ENCODE measurements at places on chromosomes 1 and 21.

DNA sequence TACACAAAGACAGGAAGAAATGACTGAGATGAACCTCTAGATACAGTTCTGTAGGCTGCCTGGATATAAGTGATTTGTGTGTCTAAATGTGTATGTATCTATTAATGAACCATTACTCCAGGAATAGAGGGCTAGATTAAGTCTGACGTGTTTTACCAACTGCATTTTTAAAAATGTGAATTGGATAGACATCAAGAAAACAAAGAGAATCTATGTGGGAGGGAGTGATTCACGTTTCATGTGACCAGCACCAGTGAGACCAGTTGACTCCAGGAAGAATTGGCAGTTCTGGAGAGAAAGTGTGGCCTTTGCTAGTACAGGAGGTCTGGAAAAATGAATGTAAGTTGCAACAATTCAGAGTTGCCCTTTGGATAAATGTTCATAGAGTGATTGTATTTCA lies 53.4 kb upstream of the RGS21 start:
- DNase-seq, result no peak

DNA sequence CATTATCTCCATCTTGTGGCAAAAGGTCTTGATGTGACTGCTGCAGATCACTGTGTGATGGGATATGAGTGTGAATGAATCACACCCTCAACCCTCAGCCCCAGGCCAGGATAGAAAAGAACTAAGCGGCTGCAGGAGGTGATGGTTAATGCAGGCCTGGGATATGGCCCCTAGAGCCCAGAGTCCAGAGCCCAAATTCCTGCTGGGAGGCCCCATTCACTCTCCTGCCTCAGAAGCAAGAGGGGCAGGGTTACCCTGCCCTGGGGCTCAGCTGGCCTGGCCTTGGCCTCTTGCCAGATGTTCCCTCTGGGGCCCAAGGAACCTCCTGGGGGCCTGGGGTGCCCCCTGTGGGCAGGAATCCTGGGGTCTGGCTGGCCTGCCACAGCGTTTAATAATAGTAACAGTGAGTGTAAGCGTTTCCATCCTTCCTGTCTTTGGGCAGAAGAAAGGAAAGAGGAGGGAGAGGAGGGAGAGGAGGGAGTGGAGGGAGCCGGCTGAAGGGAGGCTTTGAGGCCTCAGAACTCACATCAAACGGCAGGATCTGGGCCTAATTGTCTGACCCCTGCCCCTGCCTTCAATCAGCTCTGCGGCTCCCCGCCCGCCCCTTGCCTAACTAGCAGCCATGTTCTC lies 26.2 kb downstream of the DMAP1 start:
- no peak for DNase-seq

GRCh38 chr1:56363007-56363770 lies 216.2 kb downstream of the PLPP3 start:
- no peak for DNase-seq

DNA sequence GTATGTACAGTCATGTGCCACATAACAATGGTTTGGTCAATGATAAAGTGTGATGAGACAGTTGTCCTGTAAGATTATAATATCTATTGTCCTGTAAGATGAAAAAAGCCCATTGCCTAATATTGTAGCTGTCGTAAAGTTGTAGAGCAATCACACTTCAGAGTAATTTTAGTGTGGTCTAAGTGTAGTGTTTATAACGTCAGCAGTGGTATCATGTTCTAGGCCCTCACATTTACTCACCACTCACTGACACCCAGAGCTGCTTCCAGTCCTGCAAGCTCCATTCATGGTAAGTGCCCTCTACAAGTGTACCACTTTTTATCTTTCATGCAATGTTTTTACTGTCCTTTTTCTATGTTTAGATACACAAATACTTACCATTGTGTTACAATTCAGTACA lies 259.9 kb upstream of the RAB4A start:
- no peak for DNase-seq

DNA sequence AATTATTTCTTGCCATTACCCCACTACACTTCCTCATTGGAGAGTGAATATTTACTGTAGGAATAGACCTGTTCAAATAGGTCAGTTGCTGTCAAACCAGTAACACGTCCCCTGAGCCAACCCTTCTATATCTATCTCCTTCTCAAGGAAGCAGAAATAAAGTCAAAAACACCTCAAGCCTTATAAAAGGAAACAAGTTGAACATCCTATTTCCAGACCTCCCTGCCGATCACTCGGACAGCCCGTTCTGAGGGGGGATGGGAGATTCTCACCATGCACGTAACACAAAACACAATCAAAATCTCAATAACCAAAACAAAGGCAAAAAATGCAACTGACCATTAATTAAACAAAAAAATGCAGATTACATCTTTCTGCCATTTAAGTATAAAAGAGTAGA lies 121.5 kb upstream of the KRTAP19-8 start:
- no peak for DNase-seq

DNA sequence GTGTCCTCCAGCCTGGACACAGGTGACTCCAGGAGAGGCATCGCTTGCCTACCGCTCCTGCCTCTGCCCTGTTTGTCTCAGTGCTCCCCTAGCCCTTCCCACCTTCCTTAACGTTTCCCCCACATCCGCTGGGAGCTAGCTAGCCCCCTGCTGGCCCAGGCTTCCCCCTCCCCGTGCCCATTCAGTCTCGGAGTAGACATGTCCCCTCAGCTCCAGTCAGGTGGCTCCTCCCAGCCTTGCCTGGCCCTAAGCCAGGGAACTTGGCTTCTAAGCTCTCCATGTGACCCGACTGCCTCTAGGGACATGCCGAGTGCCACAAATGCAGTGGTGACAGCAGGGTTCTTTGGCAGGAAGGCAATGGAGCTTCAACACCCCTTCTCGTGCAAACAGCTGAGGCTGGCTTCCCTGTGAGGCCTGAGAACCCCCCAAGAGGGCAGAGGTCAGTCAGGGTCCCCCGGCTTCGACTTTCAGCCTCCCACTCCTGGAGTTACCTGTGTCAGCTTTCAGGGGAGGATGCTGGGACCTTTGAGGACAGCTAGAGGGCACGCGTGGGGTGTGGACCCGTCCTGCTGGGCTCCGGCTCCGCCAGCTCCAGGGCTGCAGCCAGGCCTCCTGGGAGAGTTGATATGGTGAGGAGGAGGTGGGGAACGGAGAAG lies 16.2 kb downstream of the DRAXIN start:
- peak; percentile 97 for DNase-seq

DNA sequence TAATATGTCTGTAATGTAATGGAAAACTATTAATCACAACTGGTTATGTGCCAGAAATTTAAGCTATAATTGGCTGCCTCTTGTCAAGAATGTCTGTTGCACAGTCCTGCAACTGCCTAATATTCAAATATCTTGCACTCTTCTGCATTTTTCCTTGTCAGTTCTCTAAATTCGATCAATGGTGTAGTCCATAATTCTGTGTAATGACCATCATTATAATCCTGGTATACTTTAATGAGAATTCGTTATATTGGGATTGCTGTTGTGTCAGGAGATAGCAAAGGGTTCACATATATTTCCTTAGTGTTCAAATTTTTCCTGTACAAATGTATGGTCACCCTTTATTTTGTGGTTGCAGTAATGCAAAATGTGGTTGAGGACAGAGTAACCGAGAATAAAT lies 4.8 kb downstream of the NTNG1 start:
- DNase-seq, result peak; percentile 45

DNA sequence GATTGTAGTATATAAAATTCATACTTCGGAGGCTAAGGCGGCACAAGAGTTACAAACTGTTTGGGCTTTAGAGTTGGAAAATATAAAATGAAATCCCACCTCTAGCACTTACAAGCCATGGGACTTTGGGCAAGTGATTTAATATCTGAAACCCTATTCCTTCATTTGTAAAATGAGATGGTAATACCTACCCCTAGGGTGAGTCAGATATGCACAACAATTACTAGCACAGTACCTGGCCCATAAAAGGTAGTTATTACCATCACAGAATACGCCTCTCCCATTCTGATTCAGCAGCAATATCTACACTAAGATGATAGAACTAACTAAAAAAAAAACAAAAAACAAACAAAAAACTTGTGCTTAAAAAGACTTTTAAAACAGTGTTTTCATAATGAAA lies 3.5 kb downstream of the KLHL12 start:
- no peak for DNase-seq

DNA sequence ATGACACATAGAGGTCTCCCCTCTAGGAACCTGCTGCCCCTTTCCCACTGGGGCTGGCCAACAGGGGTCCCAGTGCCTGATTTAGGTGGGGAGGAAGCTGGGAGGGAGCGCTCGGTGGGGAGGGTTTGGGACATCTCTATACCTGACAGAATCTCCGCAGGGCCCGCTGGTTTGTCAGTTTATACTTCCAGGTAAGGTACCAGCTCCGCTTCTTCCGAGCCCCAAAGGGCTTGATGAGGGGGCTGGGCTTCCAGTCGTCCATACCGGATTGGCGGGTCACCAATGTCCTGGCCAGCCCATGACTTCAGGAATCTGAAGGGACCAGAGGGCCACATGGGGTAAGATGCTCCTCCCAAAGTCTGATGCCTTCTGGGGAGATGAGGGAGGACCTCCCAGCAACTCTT lies 672 bp downstream of the POMGNT1 start:
- no peak for DNase-seq

- DNase-seq, result no peak
Measured at GRCh38 chr1:103948526-103948925, 198.8 kb downstream of the AMY1C start.

- peak; percentile 64 for DNase-seq
Measured at GRCh38 chr1:7783178-7783711, 846 bp upstream of the PER3 start.

- no peak for DNase-seq
Measured at GRCh38 chr21:20822666-20823065, 175.5 kb upstream of the NCAM2 start.

GRCh38 chr1:199747984-199748383 lies 279.5 kb upstream of the NR5A2 start:
- DNase-seq, result no peak

DNA sequence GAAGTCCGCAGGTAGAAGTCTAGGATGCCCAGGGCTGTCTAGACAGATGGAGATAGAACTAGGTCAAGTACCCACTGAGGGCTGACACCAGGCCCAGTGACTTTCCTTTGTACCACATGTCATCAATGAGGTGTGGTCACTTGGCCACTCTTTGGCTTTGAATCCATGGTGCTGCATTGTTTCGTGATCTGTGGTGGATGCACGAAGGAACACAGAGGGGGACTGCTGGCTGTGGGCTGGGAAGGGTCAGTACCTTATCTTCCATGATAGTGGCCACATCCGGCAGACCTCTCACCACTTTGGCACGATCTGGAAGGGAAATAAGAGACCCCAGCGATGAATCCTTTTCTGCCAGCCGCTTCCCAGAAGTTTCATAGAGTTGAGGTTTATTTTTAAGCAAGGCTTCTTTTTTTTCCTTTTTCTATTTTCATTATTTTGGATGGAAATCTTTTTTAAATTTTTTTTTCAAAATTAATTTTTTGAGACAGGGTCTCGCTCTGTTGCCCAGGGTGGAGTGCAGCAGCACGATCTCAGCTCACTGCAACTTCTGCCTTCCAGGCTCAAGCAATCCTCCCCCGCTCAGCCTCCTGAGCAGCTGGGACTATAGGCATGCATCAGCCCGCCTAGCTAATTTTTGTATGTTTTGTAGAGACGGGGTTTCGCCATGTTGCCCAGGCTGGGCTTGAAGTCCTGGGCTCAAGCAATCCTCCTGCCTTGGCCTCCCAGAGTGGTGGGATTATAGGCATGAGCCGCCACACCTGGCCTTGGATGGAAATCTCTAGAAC lies 53.1 kb downstream of the MYOM3 start:
- DNase-seq, result no peak

GRCh38 chr1:116704278-116704677 lies 36.7 kb upstream of the IGSF3 start:
- no peak for DNase-seq

- DNase-seq, result no peak
Measured at GRCh38 chr1:227907439-227908015, 40.2 kb downstream of the WNT9A start.

DNA sequence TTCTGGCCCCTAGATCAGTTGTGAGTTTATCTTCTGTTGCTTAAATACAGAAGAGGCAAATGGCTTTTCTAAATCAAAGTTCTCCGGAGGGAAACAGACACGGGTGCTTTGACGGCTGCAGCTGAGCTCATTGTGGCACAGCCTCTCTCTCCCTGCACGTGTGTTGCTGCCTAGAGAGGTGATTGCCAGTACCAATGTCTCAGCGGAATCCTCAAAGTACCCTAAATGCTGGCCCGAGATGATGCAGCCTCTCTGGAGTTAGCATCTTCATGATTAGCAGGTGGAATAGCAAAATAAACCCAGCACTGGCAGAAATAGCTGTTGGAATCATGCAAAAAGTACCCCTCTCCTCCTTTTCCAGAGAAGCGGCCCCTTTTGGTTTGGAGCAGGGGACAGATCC lies 192.2 kb downstream of the PRDM2 start:
- DNase-seq, result no peak

DNA sequence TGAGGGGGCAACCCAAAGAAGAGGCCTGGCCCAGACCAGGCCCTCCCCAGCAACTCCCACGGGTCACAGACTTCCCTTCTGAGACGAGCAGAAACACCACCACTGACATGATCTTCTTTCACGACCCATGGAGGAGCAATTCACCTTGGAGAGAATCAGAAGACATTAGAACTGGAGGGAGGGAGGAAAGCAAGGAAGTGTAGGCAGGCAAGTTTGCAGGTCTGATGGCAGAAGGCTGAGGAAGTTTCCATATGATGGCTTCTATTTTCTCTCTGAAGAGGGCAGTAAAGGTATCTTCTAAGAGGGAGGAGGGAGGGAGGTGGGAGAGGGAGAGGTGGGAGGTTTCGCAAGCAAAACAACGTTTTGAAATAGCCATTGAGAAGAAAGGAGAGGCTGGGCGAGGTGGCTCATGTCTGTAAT lies 1.4 kb upstream of the UBXN10 start:
- DNase-seq, result no peak

GRCh38 chr1:15684468-15685291 lies 560 bp downstream of the PLEKHM2 start:
- peak; percentile 18 for DNase-seq

DNA sequence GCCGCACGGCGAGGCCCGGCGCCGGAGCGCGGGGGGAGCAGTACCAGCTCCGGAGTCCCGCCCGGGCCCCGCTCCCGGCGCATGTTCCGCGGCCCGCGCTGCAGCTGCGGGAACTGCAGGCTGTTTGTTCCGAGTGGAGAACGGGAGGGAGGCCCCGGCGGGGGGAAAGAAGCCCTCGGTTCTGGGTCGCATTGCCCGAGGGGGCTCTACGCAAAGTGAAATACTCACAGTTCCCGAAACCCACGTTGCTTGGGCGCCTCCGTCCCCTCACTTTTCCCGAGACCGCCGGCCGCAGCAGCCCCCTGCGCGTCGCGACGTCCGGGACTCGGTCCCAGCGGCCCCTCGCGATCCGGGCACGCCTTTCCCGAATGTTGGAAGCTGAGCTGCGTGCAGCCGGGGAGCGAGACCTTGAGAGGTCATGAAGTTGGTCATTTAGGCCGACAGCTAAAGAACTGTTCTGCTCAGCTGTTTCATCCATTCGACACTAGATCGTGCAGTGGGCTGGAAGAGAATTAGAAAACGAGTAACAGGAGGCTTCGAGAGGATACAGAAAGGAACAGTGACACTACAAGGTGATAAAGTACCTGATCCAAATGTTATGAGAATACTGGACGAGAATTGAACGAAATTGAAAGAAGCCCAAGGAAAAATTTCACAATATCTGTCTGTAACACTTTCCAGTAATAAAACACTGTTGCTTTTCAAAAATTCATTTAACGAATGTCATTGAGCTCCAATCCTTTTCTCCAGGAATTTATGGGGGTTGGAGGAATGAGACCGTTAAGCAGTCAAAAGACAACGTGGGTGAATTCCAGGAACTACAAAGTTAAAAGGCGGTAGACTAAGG lies 657 bp upstream of the LIN9 start:
- peak; percentile 36 for DNase-seq

Data from NCI-H345 (cell line).